ENCODE measurements at places on chromosomes 2 and 18.

DNA sequence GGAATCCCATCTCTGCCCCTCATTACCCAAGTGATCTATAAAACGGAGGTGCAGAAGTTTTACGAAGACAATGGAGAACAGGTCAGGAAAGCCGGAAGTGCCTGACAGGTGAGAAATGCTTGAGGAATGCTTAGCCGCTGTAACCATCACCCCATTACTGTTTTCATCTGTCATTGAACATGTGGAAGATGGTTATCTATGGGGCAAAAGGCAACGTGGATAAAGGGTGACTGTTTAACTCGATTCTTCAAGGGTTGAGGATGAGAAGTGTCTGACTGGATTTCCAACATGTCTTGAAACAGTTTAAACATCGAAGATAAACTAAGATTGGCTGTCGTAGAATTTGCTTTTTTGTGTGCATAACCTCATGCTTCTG, 17.3 kb downstream of the HK2 start:
- DNase-seq: peak; percentile 64

DNA sequence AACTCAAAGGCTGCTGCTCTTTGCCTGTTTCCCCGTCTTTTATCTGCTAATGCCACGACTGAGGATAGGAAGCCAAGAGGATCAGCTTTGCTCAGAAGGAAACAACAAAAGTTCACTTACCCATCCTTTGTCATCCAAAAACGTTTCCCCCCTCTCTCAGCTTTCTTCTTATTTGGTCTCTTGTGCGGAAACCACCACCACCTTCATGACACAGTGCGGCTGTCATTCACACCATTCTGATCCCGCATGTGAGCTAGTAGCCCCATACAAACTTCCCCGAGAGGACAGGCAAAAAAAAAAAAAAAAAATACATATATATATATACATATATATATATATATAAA, 656 bp downstream of the LRRTM4 start:
- no peak for DNase-seq

DNA sequence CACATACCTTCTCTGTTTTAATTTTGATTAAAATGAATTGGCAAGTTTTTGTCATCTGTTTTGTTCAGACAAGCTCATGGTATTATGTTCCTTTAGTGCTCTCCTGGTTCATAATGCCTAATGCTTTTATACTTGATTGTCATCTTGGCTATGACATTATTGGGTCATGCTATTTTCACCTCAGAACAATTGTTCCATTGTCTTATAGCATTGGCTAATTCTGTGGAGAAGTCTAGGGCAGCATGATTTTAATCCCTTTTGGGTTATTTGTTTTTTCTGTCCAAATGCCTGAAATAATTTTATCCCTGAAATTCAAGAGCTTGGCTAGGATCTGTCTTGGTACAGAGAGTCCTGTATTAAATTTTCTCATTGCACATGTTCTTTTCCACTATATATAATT, 83.8 kb upstream of the CCDC85A start:
- DNase-seq: no peak

DNA sequence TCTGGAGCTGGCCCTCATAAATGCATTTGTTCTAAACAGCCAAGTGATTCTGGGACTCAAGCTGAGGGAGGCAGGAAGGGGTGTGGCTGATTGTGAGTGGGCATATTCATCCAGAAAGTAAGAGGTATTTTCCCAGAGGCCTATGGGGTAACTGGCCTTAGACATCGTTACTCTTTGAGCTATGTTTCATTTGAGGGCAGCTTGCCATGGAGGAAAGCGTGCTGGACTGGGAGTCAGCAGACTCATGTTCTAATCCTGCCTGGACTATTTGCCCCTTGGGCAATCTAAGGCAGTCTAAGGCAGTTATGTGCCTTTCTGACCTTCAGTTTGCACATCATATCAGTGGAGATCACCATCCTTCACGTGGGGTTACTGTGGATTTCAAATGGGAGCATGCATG, 93.5 kb upstream of the SLC14A2 start:
- DNase-seq: peak; percentile 28

- no peak for DNase-seq
Measured at GRCh38 chr2:157087373-157088002, 170.0 kb upstream of the GALNT5 start.

GRCh38 chr2:151669585-151670081, 64.6 kb downstream of the NEB start:
- DNase-seq: peak; percentile 54

GRCh38 chr2:31132786-31133185, 5.5 kb downstream of the GALNT14 start:
- DNase-seq: peak; percentile 41

GRCh38 chr2:10814571-10815331, 2.2 kb upstream of the PDIA6 start:
- DNase-seq: no peak

GRCh38 chr2:223386189-223386588, 216.0 kb downstream of the SCG2 start:
- DNase-seq: no peak

GRCh38 chr2:96869281-96869821, 529 bp downstream of the SEMA4C start:
- peak; percentile 54 for DNase-seq

DNA sequence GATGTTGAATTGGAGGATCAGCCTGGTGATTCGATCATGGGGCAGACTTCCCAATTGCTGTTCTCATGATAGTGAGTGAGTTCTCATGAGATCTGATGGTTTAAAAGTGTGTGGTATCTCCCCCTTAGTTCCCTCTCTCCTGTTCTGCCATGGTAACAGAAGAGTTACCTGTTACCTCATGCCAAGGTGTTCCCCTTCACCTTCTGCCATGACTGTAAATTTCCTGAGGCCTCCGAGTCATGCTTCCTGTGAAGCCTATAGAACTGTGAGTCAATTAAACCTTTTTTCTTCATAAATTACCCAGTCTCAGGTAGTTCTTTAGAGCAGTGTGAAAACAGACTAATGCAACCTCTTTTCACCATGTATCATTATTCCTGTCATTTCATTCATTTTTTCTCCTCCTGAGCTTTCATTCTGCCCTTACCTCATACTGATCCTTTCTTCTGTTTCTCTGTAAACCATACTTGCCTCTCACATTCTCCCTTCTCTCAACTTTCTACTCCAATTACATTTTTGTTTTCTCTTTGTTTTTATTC, 22.0 kb downstream of the STARD6 start:
- peak; percentile 74 for DNase-seq

DNA sequence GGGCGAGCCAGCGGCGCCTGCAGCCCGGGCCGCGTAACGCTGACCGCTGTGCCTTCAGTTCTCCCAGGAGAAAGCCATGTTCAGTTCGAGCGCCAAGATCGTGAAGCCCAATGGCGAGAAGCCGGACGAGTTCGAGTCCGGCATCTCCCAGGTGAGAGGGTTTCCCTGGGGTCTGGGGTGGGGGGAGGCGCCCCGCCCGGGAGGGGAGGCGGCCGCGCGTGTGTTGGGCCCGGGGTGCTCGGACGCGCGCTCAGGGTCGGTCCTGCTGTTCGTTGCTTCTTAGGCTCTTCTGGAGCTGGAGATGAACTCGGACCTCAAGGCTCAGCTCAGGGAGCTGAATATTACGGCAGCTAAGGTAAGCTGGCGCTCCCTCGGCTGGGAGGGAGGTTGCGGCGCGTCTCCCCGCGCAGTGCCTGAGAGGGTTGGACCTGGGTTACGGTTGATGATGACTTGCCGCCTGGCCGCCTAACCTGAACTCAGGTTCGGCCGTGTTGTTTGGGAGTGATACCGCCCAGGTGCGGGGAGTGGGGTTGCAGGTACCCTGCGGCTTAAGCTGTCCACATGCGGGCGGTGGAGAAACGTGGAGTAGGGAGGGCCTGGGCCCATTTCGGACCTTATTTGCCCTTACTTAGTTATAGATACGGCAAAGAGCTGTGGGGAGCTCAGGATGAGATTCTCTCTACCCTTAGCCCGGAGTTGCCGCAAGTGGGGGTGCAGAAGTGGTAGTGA, 638 bp downstream of the RPS7 start:
- DNase-seq: peak; percentile 12

DNA sequence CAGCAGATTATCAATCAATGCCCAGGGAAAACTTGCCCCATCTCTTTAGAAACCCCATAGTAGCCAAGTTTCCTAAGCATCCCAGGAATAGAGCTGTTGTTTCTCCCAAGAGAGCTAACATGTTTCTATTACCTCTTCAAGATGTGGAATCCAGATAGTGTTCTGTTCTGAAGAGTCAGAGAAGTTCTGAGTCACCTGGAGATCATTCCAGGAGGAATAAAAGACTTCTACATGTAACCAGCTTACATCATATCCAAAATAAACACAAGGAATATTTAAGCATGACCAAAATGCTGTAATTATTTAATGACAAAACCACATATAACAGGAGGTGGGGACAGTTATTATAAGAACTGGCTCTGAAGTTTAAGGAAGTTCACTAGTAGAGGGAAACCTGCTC, 51.0 kb upstream of the GORASP2 start:
- peak; percentile 59 for DNase-seq

- DNase-seq: peak; percentile 13
Measured at GRCh38 chr2:30914456-30914855, 107.2 kb upstream of the CAPN13 start.

DNA sequence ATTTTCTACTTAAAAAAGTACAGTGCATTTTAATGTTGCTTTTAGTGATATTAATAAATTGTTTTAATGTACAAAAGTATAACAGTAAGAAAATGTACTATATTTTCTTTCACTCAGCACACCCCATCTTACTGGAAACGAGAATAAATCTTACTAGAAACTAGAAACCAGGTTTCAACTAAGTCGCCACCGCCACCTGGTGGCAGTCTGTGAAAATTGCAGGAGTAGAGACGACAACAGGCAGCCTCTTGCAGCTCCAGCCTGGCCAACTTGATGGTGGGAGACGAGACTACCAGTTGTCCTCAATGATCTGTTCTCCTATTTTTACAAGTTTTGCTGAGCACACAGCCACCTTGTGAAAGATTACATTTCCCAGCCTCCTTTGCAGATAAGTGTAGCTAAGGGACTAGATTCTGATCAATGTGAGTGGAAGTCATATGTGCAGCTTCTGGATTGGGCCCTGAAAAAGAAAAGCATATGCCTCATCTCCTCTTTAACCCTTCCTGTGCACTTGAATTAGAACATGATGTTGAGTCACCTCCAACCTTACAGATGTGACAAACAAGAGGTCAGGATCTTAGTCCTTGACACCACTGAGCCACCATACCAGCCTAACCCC, 8.7 kb downstream of the OTOF start:
- peak; percentile 61 for DNase-seq

DNA sequence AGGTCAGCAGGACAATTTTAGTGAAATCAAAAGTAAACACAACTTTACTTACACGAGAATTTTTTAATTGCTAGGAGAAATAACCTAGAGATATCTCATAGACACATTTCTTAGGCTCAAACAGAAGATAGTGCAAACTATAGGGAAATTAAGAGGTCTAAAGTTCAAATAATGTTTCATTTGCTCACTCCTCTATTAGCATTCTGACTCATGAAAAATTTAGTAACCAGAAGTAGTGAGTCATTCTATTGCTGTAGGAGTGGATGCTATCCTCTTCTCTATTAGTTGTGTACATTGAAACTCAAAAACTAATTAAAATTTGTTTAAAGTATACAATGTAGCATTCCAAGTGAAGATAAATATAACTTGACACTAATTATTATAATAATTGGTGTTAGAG, 908.3 kb upstream of the TMEFF2 start:
- peak; percentile 73 for DNase-seq

DNA sequence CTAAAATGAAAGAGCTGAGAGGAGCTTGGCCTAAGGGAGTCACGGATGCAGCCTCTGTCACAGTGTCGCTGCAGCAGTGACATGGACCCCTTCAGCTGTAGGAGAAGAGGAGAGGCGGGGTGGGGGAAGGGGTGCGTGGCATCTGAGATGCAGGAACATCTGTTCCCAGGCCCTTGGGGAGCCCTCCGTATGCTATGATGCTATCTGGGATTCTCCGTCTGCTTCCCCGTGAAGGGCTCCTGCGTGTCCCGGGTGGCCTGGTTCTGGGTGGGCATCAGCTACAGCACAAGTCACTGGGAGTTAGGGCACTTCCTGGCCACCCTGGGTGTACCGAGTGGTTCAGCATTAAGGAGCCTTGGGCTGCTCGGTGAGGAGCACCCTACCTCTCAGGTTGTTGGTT, 35.6 kb upstream of the B3GNT7 start:
- no peak for DNase-seq

DNA sequence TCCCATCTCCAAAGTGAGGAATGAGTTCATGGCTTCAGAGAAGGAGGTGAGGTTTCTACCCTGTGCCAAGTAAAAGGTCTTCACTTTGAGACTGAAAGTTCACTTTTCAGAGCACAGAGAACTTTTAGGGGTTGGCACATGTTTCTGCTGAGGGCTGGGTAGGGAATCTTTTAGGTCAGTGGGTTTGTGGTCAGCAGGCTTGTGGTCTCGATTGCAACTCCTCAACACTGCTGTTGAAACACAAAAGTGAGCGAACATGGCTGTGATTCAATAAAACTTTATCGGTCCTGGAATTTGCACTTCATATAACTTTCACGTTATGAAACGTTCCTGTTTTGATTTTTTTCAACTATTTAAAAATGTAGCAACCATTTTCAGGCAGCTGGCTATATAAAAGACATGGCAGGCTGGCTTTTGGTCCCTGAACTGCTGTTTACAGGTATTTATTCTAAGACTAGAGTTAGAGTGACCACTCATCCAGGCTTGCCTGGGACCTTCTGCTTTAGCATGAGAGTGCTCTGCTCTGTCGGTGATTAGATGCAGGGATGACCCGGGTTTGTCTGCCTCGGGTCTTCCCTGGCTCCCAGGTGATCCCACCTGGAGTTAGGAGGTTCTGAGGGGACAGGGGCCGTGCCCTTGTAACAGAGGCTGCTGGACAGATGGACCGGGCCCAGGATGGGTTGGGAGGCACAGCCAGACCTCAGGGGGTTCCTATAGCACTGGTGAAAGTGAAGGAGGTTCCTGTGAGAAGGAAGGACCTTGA, 62.7 kb upstream of the TAF1B start:
- no peak for DNase-seq

DNA sequence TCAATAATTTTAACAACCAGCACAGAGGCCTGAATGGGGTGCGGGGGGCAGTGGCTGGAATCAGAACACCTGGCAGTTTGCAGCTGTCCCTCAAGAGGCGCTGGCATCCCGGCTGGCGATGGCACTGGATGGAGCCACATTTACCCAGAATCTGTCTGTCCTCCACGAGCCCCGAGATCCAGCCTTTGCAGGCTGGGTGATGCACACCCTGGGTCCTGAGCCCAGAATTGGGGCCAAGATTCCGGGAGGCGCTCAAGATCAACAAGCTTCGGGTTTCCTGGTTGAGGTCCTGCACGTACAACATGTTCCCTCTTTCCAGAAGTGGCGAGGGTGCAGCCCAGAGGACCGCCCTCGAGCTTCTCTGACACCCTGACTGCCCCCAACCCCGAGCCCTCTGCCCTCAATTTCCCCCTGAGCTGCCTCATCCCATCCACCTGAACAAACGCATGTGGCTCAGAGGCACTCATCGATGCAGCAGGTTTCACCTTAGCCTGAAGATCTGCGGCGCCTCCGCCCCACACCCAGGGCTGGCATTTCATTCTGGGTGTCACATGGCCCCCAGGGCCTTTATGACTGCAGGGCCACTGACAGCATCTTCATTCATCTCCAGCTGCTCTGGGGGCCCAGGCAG, 97.5 kb downstream of the TFCP2L1 start:
- DNase-seq: no peak

GRCh38 chr18:49645841-49646351, 84.0 kb downstream of the LIPG start:
- DNase-seq: no peak

GRCh38 chr2:201270293-201271001, 10.1 kb downstream of the CASP8 start:
- DNase-seq: no peak

Measured in epithelial cell of esophagus (primary cell).